Activated CD4-positive, alpha-beta memory T cell treated with anti-CD3 and anti-CD28 coated beads for 36 hours (primary cell): ENCODE measurements at places on chromosomes 5 and 9.

DNA sequence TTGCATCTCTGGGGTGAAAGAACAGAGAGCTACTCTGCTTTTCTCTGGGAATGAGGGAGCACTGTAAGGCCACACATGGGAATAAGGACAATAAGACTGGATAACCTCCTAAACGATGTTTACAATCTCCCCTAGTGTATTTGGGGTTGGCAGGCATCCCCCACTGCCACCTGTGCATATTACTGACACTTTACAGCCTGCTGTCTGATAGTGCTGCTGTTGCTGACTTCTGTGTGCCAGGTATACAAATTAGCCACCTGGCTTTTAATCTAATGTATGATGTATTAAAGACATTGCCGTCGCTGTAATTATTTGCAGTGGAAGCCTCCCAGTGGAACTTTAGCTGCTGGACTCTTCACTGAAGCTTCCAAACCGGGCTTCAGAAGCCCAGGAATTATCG lies 4.4 kb upstream of the SHISAL2B start:
- DNase-seq, result no peak

DNA sequence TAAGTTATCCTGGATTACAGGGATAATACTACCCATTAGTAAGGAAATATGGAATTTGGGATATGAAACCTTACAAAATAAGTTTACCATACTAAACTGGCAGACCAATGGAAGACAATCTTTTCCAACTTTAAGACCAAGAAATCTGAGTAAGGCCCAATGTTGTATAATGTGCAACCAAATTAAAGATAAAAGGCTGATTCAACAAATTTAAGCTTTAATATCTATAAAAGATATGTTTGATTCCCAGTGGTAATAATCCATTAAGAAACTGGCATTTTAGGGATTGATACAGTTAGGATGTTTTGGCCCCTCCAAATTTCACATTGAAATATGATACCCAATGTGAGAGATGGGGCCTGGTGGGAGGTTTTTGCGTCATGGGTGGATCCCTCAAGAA lies 66.6 kb downstream of the DROSHA start:
- no peak for DNase-seq

DNA sequence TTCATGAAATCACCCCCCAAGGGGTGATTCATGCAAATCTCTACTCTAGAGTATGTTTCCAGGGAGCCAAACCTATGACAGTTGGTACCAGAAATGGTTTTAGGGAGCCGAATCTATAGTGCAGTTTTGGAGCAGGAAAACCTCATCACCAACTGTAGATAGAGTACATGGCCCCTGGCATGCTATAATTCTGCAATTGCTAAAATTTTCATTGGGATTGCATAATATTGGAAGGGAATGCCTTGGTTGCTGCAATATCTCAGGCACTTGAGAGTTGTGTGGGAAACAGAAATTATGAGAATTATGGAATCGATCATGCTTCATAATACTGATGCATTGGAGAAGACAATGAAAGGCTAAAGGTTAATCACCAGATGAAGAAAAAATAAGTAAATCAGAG lies 148.2 kb upstream of the PLPPR1 start:
- DNase-seq, result no peak

DNA sequence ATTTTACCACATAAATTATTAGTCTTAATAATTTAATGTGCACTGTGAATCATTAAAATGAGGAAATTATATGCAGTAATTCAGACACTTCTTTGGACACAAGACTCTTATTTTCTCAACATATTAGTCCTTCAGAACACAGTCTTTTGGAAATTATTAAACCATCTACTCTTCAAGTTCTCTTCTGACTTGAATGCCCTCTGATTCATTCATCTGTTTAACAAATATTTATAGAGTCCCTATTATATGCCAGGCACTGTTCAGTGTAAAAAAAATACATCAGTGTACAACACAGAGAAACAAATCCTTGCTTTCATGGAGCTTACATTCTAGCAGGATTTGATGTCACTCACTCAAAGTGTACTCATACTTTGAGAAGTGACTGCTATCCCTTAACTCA lies 163.4 kb upstream of the IL12B start:
- no peak for DNase-seq

- no peak for DNase-seq
These were observed 22.6 kb downstream of the CLPTM1L start for GRCh38 chr5:1322036-1322900.

DNA sequence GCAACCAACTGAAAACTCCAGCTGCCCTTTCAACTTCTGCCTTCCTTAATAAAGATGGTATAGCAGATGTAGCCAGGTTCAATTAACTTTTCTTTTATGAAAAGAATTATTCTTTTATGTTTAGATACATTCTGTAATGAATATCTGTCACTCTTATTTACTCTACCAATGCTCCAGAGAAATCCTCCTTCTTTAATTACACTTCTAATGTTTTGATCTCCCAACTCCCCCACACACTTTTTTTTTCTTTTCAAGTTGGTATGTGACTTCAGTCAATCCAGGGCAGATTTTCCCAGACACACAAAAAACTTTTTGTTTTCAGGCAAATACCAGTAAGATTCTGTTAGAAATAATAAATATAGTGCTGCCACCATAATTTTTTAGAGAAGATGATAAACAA lies 1000.0 kb upstream of the DMAC1 start:
- DNase-seq, result no peak

DNA sequence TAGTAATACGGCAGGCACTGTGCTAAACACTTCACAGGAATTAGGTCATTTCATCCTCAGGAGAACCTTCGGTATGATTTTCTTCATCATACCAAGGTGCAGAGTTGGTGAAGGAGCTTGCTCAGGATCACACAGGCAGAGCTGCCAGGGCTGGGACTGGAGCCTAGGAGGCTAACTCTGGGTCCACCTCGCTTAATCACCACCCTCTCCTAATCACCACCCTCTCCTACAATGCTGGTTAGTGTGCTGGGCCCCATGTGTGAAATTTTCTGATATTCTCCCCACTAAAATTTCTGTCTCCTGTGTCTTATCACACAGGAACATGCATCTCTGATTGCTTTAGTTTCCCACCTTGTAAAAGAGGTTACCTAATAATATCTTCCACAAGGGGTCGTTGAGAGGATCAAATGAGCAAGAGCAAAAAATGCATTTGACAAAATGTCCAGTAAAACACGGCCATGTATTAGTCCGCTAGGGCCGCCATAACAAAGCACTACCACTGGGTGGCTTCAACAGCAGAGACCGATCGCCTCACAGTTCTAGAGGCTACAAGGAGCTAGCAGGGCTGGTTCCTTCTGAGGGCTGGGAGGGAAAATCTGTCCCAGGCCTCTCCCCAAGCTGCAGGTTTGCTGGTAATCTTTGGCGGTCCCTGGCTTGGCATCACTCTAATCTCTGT lies 128.2 kb upstream of the NFIB start:
- no peak for DNase-seq

DNA sequence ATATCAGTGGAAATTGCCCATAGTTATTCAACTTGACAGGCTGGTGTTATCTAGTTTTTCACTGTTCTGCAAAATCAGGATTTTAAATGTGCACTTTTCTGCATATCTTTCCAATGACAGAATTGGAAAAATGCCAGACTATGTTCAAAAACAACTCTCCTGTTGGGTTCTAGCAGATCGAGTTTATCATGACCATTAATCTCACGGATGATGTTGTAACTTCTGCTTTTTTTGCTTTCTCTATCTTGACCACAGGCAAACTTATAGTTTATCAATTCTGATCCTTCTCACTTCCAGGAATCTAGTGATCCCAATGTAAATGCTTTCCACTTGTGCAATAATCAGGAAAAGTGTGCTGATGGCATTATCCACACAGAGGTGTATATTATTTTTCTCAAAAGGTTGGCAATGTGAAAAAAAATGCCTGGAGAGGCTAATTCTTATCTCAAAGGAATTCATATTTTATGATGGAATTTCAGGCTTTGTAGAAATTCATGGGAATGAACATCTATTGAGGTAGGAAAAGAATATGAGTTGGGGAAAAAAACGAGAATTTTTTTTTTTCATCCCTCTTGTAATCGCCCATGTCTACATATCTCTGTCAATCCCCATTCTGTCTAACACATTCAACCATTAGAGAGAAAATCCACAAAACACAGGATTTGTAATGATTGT lies 73.6 kb upstream of the DAB2 start:
- DNase-seq, result no peak

- no peak for DNase-seq
These were observed 61.2 kb upstream of the ZFR start for GRCh38 chr5:32505756-32506155.

- no peak for DNase-seq
These were observed 161.1 kb upstream of the TBCA start for GRCh38 chr5:77937015-77937908.

GRCh38 chr5:141513627-141514329 lies 24.9 kb downstream of the PCDHGC5 start:
- peak; percentile 79 for DNase-seq

DNA sequence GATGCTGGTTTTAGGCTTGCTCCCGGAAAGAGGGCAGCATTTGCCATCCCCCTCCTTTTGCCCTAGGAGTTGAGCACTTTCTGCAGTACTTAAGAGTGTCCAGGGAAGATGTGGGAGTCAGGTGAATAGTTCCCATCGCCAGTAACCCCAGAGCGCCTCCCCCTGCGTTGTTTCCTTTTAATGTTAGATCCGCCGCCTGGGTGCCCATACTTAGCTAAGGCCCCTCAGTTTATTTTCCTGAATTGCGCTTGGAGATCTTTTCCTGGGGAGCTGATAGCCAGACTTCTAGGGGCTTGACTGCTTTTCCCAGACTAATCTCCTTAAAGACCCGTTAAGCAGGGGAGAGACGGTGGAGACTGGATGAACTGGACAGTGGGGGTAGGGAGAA lies 377 bp upstream of the PCDHAC2 start:
- DNase-seq, result no peak

DNA sequence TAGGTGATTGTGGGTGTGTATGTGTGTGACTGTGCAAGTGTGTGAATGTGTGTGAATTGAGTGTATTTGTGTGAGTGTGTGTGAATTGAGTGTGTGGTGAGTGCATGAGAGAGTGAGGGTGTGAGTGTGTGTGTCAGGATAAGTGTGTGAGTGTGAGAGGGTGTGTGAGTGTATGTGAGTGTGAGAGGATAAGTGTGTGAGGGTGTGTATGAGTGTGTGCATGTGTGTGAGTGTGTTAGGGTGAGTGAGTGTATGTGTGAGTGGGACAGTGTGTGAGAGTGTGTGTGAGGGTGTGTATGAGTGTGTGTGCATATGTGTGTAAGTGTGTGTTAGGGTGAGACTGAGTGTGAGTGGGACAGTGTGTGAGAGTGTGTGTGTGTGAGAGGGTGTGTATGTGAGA lies 21.7 kb downstream of the GPRIN1 start:
- no peak for DNase-seq

- DNase-seq, result no peak
These were observed 2.6 kb downstream of the PCSK5 start for GRCh38 chr9:75893106-75893505.

DNA sequence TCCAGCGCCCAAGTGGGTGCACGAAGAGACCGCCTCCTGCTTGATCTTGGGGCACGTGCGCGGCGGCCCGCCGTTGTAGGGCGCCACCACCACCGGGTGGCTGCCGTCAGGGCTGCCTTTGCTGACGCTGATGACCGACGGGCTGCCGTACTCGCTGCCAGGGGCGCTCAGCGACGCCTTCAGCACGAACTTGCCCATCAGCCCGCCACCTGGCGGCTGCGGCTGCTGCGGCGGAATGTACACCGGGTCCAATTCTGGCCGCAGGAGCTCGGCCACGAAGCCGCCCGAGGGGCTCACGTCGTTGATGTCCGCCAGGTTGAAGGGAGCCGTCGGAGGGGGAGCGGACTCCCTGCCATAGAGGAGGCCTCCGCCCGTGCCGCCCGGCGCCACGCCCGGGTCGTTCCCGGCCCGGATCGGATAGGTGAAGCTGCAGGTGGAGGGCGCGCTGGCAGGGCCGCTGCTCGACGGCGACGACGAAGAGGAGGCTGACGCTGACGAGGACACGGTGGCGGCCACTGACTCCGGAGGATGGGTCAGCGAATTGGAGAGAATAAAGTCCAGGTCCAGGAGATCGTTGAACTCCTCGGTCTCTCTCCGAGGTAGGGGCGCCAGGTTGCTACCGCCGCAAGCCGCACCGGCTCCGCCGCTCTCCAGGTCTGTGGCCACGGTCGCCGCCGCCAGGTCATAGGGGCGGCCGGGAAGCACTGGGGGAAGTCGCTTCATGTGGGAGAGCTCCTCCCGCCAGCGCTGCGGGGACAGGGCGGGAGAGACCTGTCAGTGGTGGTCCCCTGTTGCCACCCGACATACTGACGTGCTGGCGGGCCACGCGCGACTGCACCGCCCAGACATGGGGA lies 1.8 kb downstream of the KLF4 start:
- peak; percentile 33 for DNase-seq

DNA sequence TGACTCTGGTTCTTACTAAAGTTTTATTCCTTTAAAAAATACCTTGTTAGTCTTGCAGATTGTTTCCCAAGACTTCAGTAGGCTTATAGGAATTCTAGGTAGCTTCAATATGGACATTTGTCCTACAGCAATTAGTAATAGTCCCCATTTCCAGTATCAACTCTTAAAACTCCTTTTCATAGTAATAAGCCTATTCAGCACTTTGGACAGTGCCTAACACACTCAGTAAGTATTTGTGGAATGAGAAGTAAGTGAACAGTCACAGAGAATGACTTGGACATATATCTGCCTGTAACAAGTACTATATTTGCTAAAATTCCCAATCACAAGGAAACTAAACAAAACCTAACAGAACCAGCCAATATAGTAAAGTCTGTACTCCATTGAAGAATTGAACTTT lies 1291.8 kb upstream of the DMAC1 start:
- no peak for DNase-seq

- no peak for DNase-seq
These were observed 41.2 kb downstream of the MOCS2 start for GRCh38 chr5:53068291-53068836.

GRCh38 chr5:137592317-137592716 lies 93.2 kb upstream of the SPOCK1 start:
- DNase-seq, result no peak

DNA sequence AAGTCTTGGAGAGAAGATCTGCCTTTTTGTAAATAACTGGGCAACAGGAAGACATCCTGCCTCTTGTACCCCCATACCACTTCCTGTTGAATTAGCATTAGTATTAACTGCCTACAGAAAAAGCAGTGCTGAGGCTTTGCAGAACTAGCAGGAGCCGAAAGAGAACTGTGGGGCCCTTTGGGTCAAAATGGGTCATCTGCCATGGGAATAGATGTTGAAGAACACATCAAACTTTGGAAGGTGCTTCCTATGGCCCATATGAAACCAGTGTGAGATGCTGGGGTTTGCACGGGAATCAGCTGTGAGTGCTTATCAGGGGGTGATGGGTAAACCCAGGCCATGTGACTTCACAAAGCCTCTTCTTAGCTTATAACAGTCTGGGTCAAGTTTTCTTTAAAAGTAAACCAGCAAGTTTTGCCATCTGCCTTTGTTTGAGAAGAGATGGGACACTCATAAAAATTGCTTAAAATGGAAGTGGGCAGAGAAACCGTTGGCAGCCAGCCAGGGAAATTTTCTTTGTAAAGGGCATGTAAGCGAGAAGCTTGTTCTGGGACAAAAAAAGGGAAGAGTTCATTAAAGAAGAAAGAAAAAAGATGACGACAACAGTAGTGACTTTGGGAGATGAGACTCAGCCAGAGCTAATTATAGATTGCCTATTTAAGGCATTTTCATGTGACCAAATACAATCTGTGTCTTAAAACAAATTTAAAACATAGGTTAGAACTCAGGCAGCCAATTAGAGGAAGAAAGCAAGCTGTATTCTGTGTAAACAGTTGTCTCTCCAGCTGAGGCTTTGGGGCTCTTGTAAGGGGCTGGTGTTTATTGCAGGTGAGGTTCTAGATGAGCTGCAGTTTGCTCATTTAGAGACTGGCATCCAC lies 4.4 kb downstream of the SLC25A25 start:
- peak; percentile 76 for DNase-seq
